Immature natural killer cell (primary cell): ENCODE measurements at places on chromosomes 1 and 21. TPM values are rescaled to one million over a fixed set of nuclear protein-coding genes. Genes with fewer than 3 reads are reported as not detected.

Gene OPTC
- polyA plus RNA-seq = not detected

Gene INSRR
- not detected for polyA plus RNA-seq

Gene CCDC190
- polyA plus RNA-seq = not detected

Gene HSPB7
- not detected for polyA plus RNA-seq

Gene MAP10
- 1.7 TPM for polyA plus RNA-seq

DNA sequence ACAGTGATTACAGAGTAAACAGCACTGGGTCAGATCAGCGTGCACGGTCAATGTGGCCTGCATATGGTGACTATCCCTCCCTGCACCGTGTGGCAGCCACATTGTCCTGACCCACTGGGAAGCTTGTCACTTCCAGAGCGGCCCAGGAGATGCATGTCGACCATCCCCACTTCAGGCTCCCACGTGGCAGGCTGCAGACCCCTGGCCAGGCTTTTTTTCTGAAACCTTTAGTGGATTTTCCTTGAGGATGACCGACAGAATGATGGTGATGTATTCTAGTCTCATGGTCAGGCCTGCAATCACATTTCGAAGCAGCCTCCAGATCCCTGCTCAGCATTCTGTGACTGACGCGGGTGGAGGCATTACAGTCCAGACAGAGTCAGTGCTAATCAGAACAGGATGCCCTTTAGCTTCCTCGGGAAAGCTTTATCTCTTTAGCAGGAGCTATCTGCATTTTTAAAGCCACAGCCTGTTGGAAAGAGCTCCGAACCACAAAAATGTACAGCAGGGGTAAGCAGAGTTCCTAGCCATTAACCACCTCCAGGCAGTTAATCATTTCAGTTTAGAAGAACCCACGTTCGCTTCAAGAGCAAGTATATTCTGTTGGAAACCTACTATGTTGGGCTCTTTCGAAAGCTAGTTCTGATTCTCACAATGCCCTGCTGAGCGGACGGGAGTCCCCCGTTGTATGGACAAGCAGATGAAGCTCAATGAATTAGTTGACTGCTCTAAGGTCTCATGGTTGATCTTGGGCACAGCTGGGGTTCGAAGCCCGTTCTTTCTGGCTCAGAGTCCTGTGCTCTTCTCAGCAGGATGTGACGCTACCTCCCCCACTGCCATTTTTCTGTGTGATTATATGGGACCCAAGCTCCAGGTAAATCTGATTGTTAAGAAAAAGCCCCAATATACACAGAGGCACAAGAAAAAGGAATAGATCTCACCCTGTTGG lies 56.5 kb downstream of the IRF2BP2 start:
- H3K4me1 ChIP-seq = no peaks in the 10 kb centered on the region
- H3K4me3 ChIP-seq = no peak overlapping the region
- no peak for DNase-seq
- no peaks in the 10 kb centered on the region for H3K36me3 ChIP-seq
- no peak overlapping the region for H3K27ac ChIP-seq

GRCh38 chr1:196535727-196536126 lies 72.5 kb downstream of the KCNT2 start:
- no peaks in the 10 kb centered on the region for H3K36me3 ChIP-seq
- no peak overlapping the region for H3K4me3 ChIP-seq
- no peak for DNase-seq
- H3K27ac ChIP-seq = no peak overlapping the region
- no peaks in the 10 kb centered on the region for H3K27me3 ChIP-seq

GRCh38 chr1:151132335-151133017 lies 14.0 kb downstream of the SEMA6C start:
- no peaks in the 10 kb centered on the region for H3K36me3 ChIP-seq
- H3K27me3 ChIP-seq = peaks cover 5% of the 10 kb centered on the region
- H3K4me3 ChIP-seq = no peak overlapping the region
- DNase-seq = no peak
- peaks cover 12% of the 10 kb centered on the region for H3K4me1 ChIP-seq

GRCh38 chr1:194295685-194296084 lies 1109.3 kb upstream of the B3GALT2 start:
- no peaks in the 10 kb centered on the region for H3K27me3 ChIP-seq
- no peak overlapping the region for H3K4me3 ChIP-seq
- DNase-seq = peak; percentile 13
- H3K36me3 ChIP-seq = no peaks in the 10 kb centered on the region

DNA sequence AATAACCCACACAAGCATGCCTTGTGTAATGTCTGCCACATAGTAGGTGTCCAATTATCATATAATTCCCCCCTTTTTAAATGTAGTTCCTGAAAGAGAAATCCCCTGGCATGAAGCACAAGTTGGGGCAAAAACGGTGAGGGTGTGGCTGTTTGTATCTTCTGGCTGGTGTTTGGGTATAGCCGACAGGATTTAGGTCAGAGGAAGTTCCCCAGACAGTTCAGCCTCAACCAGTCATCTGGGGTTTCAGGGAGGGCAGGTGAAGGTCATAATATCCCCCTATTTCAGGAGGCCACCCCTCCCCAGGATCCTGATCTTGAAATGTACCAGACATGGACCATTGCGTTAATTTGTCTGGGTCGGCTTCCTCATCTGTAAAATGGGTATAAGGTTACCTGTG lies 29.1 kb upstream of the JUN start:
- peak overlapping the region; percentile 66 for H3K4me3 ChIP-seq
- peaks cover 5% of the 10 kb centered on the region for H3K27me3 ChIP-seq
- H3K4me1 ChIP-seq = peaks cover 53% of the 10 kb centered on the region
- no peaks in the 10 kb centered on the region for H3K36me3 ChIP-seq

- peaks cover under 1% of the 10 kb centered on the region for H3K27me3 ChIP-seq
- DNase-seq = no peak
- no peaks in the 10 kb centered on the region for H3K4me1 ChIP-seq
- no peaks in the 10 kb centered on the region for H3K36me3 ChIP-seq
- H3K27ac ChIP-seq = no peak overlapping the region
Observed at GRCh38 chr1:55285834-55286233, 70.7 kb upstream of the USP24 start.

GRCh38 chr21:27143476-27143875 lies 176.6 kb upstream of the ADAMTS5 start:
- no peaks in the 10 kb centered on the region for H3K4me1 ChIP-seq
- H3K27ac ChIP-seq = no peak overlapping the region
- H3K36me3 ChIP-seq = no peaks in the 10 kb centered on the region
- no peak overlapping the region for H3K4me3 ChIP-seq
- no peaks in the 10 kb centered on the region for H3K27me3 ChIP-seq

DNA sequence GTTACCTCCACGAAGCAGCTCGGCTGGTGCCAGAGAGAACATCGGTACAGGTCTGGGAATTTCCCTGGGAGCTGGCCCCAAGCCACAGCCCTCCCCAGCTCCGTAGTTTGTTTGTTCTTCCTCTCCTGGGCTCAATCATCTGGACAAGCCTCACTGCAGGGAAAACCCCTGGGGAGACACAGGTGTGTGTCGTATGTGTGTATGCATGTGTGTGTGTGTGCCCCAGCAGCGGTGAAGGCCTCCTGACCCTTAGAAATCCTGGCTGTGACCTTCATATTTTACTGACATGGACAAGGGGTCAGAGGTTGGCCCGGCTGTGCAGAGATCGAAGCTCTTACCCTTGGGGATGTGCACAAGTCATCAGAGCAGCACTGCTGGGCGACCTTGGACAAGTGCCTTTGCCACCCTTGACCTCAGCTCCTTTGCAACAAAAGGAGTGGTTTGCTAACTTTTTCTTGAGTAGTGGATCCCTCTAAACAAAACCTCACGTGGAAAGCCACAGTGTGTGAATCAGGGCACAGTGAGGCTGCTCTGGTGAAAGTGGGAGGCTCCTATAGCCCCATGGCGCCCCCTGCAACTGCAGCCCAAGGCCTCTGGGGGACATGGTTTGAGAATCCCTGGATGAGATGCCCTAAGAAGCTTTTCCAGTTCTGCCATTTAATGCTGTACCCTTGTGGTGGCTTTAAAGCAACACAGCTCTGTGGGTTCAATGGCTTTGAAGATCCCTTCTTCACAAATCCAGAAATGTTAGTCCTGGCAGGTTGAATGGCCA lies 12.3 kb upstream of the IL22RA1 start:
- H3K36me3 ChIP-seq = peaks cover 3% of the 10 kb centered on the region
- peaks cover 8% of the 10 kb centered on the region for H3K4me1 ChIP-seq
- DNase-seq = no peak
- H3K27ac ChIP-seq = no peak overlapping the region
- peaks cover 7% of the 10 kb centered on the region for H3K27me3 ChIP-seq
- H3K4me3 ChIP-seq = no peak overlapping the region

DNA sequence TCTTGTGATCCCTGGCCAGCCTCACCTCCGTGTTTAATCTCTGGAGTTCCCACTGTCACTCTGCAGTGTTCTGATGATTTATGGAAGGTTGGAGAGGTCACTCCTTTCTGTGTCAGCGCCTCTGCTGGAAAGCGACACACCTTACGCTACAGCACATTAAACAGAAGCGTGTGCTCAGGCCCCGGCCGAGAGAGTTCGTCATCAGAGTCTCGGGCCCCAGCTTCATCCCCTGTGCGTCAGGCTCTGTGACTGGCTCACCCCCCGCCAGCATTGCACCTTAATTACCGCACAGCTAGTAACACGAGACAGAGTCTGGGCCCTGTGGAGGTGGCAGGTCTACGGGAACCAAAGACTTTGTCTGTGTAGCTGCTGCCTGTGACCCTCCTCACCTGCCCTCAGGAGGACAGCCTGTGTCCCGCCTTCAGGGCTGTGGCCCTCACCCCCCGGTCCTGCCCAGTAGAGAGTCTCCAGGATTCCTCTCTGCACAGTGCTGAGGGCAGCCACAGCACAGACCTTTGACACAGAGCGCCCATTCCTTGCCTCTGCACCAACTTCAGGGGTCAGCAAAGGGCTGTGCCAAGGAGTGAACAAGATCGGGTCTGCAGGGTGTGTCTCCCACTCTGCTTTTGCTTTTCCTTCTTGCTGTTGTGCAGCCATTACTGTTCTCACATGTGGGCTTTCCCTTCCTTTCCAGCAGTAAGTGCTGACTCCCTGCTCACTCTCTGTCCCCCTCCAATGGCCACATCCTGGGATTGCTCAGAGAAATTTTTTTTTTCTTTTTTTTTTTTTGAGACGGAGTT lies 157.6 kb downstream of the PGBD5 start:
- peaks cover 32% of the 10 kb centered on the region for H3K4me1 ChIP-seq
- peaks cover 4% of the 10 kb centered on the region for H3K27me3 ChIP-seq
- peaks cover 14% of the 10 kb centered on the region for H3K36me3 ChIP-seq
- H3K4me3 ChIP-seq = no peak overlapping the region
